ENCODE measurements at places on chromosomes 1 and 21.

- no peak for DNase-seq
Measured at GRCh38 chr1:203703586-203703985, 61.4 kb upstream of the LAX1 start.

DNA sequence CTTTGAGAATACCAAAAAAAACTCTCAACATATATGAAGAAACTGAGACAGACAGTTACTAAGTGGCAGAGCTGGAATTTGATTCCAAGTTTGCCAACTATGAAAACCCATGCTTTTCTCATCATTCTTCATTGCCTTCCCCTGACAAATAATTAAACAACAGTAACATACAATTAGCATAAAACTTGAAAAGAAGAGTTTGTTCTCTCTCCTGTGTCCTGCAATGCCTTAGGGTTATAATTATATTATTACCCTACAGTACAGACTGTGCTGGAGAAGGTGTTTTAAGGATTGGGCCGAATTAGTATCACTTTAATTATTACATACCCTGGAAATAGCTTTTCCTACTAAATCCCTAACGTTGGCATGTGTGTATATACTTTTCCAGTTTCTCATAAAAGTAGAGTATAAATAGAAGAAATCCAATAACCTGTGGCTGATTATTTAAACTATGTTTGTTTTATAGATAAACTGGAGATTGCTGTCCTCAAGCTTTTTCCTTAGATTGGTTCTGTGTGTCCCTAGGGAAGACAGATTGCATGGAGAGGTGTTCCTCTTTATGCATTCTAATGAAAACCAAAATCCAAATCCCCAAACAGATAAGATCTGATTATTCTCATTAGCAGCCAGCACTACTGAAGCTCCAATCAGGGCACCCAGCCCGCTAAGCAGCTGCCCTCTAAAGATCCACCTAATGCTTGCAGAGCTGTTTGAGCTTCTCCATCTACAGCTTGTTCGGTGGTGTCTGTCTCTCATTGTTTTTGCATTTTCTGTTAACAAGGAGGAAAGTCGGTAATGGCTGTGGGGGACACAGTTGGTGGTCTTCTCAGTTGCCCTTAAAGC lies 156.3 kb downstream of the TM2D1 start:
- no peak for DNase-seq

- no peak for DNase-seq
Measured at GRCh38 chr1:183630748-183631147, 4.8 kb downstream of the ARPC5 start.

DNA sequence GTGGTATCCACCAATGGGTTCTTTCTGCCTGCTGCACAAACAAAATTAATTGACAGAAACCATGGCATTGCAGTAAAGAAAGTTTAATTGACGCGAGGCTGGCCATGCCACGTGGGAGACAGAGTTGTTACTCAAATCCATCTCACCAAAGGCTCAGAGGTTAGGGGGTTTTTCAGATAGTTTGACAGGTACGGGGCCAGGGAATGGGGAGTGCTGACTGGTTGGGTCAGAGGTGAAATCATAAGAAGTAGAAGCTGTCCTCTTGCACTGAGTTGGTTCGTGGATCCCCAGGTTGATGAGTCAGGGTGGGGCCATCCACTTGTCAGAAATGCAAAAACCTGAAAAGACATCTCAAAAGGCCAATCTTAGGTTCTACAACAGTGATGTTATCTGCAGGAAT lies 941 bp upstream of the TBCE start:
- DNase-seq, result no peak

GRCh38 chr21:45373991-45374816 lies 30.8 kb upstream of the COL18A1 start:
- no peak for DNase-seq

- no peak for DNase-seq
Measured at GRCh38 chr1:34910425-34910824, 19.0 kb downstream of the DLGAP3 start.

DNA sequence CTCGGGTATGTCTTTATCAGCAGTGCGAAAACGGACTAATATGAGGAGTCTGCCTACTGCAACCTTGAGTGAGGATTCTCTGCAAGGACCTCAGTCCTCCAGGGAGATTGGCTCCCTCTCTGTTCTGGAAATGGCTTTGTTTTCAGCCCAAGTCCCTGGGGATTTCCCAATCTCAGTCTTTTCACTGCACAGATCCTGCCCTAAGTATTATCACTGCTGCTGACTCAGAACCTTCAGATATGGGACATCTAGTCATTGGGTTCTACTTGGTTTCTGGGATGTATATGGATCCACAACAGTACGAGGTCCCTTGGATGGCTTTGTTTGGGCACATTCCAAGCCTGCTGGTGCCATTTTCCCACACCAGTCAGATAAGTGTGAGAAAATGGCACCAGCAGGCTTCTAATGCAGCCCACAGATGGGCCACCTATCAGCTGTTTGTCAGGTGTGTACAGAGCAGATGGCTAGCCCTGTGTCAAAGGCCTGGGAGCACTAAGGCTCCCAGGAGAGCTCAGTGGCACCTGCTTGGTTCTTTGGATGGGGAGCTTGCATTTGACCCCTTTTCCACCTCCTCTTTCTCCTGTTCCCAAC lies 27.4 kb downstream of the ELF3 start:
- DNase-seq, result no peak

Measured in NCI-H1436 (cell line).